GF-D8 (cell line): ENCODE measurements at places on chromosomes 6 and 20.

DNA sequence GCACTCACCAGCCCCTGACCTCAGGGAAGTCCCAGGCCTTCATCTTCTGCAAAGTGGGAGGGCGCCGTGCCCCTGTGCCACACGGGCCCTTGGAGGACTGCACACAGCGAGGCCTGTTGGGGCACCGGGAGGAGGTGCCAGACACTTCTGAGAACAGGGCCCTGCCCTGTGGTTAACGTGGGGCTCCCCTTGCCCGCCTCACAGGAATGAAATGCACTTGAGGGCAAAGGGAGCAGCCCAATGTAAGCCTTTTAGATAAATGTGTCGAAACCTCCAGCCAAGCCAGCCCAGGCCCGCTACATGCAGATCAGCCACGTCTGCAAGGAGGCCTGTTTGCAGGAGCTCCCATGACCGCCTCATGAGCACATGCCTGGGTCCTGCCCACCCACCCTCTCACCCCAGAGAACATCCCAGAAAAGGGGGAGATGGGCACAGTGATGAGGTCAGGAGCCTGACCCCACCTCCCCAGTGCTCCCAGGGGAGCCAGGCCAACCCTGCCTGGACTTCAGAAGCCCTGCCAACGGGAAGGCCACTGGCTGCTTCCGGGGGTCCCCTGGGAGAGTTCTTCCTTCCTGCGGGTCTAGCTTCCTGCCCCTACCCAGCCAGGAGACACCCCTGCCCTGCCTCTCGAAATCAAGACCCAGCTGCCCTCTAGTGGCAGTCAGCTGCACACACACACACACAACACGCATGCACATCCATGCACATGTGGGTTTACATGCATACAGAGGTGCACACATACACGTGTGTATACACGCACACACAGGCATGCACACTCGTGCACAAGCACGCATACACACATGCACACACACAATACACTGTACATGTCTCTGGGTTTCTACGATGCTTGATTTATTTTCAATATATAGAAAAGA lies 178.7 kb downstream of the TAF4 start:
- no peak for DNase-seq

GRCh38 chr6:53857318-53858094 lies 62.7 kb downstream of the LRRC1 start:
- DNase-seq = no peak

- DNase-seq = peak; percentile 78
Observed at GRCh38 chr20:24989162-24989561, 3.4 kb downstream of the APMAP start.

DNA sequence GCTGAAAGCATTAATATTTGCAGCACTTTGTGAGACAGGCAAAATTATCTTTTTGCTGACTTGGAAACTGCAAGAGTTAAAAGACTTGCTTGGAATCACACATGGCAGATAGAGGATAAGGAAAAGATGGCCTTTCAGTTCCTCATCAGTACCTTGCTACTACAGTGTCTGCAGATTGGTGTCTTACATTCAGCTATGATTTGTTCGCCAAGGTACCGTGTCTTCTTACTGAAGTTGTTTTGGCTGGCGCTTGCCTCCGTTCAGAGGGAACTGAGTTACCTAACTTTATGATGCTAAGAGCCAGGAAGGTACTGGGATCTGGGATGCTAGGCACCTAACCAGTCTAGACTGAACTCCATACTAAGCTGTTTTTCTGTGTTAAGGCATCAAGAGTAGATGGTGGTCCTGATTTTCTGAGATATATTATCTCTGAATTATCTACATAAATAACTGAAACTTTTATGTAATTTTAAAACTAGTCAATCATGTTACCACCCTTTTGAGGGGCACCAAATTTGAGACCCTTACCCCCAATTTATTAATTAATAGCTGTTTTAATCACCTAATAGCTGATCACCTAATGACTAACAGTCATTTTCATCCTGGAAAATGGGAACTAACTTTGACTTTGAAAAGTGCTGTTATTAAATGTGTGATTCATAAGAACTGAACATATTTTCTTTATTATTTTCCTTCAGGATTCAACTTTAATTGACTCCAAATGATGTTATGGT lies 2.5 kb downstream of the WTAP start:
- no peak for DNase-seq

GRCh38 chr20:33407251-33407650 lies 5.9 kb upstream of the CDK5RAP1 start:
- no peak for DNase-seq

DNA sequence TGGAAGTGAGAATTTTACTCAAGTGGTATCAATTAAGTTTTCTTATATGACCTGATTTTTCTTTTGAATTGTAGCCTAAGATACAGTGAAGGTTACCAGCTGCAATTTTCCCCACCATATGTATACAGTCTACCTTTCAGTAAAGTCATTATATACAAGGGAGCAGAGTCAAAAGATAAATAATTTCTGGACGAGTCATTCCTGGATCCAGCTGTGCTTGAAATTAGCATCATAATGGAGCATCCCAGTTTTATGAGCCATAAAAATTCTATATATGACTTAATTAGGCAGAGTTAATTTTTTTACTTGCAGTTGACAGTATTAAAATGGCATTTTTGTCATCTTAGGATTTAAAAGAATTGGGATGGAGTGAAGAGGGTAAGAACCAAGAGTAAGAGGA lies 1008.4 kb downstream of the PHF3 start:
- DNase-seq = no peak

DNA sequence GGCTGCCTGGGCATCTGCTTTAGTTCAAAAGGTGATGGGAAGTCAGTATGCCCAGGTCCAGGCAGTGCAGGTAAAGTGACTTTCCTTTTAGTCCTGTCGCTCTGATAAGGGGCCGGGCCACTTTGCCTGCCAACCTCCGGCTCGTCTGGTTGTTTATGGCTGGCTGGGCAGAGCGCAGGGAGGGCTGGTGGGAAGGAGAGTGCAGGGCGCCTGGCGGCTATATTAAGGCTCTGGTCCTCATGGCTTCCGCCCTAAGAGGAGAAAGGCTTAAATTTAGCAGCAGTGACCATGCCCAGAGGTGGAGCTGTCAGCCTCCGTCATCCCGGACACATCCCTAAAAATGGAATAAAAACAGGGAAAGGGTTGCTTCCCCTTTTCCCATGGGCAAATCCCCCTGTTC lies 14.6 kb downstream of the GATA5 start:
- DNase-seq = no peak

GRCh38 chr20:14453259-14453658 lies 115.8 kb upstream of the FLRT3 start:
- DNase-seq = no peak

DNA sequence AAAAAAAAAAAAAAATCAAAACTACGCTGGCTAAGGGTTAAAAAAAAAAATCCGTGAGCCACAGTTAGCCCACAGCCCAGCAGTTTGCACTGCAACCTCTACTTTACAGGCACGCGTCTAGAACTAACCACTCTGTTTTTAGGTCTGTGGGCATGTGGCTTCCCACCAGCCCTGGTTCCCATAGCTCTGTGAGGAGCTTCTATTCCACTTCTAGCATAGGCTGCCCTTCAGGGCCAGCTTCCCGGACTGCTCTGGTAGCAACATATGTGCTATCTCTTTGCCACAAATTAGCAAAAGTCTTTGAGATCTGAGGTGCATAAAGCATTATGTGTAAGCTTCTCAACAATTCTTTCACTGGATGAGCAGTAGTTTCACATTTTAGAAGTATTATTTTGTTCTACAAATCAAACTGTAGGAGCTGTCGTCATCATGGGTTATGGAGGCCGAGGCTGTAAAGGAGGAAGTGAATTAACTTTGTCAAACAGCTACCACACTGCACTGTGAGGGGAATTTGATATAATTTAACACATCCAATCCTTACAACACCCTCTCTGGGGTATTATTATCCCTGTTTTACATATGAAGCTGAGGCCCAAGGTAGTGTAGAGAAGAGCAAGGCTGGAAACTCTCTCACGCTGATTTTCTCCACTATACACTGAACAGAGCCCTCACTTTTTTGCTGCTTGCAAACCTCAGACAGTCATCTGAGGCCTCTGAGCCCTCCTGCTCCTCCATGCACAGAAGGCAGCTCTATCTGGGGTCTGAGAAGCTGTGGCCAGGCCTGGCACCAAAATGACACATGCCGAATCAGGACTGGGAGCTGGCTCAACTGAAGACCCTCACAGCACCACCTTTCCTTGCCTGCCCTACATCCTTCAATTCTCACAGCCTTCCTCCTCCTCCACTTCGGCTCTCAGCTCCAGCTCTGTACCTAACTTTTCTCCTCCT lies 35.4 kb downstream of the MAN1A1 start:
- no peak for DNase-seq

DNA sequence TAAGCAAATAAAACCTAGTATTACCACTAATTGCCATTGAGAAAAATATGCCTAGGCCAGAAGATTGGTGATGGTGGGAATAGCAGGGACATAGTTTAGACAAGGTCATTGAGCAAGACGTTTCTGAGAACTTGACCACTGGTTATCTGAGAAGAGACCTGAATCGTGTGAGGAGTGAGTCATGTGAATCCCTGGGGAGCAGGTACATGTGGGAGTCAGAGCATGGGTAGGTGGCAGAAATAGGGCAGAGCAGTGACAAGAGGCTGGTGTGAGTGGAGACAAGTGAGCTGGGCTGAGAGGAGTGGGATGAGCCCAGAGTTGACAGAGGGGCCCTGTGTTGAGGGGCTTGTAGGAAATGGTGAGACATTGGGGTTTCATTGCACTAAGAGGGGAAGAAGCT lies 16.4 kb downstream of the MICA start:
- DNase-seq = no peak

GRCh38 chr20:58113716-58114115 lies 114.7 kb downstream of the ANKRD60 start:
- no peak for DNase-seq

- DNase-seq = no peak
Observed at GRCh38 chr6:47276377-47276776, 33.3 kb downstream of the TNFRSF21 start.

- no peak for DNase-seq
Observed at GRCh38 chr20:19886661-19887288, 128.7 kb downstream of the RIN2 start.

DNA sequence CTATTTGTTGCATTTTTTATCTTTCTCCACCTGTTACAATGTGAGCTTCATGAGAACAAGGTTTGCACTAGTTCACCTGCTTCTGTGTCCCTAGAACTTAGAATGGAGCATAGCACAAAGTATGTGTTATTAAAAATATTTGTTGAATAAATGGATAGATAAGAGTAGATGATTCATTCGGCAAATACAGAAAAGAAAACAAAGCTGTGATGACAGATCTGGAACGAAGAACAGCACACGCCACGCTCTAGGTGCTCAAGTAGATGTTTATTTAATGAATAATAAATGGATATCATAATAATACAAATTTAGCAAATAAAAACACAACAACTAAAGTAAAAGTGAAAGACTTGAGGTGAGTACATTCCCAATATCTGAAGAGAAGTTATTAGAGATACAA lies 273.1 kb downstream of the HAO1 start:
- no peak for DNase-seq

GRCh38 chr6:134424798-134425170 lies 106.9 kb upstream of the SGK1 start:
- DNase-seq = no peak

- DNase-seq = no peak
Observed at GRCh38 chr6:12232339-12232738, 57.8 kb upstream of the EDN1 start.

- DNase-seq = no peak
Observed at GRCh38 chr20:57485770-57486169, 39.2 kb downstream of the CTCFL start.

GRCh38 chr6:156879591-156879990 lies 102.4 kb downstream of the ARID1B start:
- DNase-seq = no peak

DNA sequence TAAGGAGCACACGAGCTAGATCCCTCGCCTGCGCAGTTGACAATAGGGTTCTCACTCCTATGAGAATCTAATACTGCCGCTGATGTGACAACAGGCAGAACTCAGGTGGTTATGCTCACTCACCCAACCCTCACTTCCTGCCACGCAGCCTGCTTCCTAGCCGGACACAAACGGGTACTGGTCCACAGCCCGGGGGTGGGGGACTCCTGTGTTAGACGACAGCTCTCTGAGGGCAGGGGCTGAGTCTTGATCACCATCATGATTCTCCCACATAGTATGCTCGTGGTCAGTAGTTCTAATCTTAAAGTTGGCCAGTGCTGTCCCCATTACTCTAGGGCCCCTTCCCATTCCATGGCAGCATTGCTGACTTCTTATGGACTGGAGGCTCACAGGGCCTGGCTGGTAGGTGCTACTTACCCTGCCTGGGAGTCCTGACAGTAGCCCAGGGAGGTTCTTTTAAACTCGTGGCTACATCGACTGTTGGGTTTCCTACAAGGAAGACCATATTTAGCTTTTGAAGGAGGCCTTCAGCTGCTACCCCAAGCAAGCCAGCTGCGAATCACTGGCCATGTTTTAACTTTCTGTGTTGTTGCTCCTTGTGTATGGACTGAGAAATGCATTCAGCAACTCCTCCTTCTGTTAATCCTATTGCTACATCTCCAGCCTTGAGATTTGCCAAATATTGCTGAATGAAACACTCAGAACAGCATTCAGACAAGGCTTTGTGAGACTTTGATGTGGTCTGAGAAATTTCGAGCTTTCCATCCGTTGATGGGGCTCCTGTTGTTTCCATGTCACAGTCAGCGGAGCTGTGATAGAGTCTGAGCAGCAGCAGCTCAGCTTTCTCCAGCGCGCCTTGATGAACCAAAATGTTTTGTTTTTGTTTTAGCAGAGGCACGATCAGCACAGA lies 300.3 kb downstream of the NRN1 start:
- no peak for DNase-seq

- DNase-seq = no peak
Observed at GRCh38 chr20:7950387-7950786, 10.1 kb upstream of the HAO1 start.

DNA sequence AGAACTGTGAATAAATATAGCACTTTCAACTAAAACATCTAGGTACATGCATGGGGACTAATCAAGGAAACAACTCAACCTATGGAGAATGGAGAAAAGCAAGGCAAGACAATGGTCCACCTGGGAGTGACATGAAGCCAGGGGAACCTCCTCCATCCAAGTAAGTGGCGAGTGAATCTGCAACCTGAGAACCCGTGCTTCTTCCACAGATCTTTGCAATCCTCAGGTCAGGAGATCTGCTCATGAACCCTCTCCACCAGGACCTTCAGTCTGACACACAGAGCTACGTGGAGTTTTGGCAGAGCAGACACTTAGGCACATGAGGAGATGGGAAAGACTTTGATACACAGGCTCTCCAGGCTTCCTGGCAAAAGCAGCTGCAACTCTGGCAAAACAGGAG lies 58.8 kb upstream of the KHDRBS2 start:
- DNase-seq = no peak

GRCh38 chr6:68559070-68559469 lies 76.0 kb upstream of the ADGRB3 start:
- no peak for DNase-seq

GRCh38 chr20:37190354-37191112 lies 11.2 kb upstream of the MROH8 start:
- DNase-seq = no peak

- no peak for DNase-seq
Observed at GRCh38 chr6:145714731-145715130, 20.6 kb downstream of the EPM2A start.

- DNase-seq = no peak
Observed at GRCh38 chr6:166589786-166590574, 3.5 kb upstream of the RAMACL start.
